Cardiac fibroblast (primary cell): ENCODE measurements at places on chromosomes 3 and 15.

- no peak for DNase-seq
Measured at GRCh38 chr15:77504306-77504705, 83.6 kb downstream of the HMG20A start.

DNA sequence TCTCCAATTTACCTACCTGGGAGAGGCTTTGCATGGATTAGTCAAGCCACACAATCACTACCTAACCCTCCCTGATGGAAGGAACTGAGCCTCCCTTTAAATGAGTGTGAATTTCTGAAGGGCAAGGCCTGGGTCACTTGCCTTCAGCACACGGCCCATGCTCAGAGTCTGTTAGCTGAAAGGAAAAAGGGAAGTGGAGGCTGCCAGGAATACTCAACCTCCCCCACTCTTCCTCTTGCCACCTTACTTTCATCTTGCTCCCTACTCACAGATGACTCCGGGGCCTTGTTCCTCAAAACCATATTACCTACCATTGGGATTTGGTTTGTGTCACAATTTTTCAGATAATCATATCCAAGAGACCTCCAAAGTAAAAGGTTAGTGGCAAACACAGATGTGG lies 220.0 kb downstream of the ABHD5 start:
- no peak for DNase-seq

DNA sequence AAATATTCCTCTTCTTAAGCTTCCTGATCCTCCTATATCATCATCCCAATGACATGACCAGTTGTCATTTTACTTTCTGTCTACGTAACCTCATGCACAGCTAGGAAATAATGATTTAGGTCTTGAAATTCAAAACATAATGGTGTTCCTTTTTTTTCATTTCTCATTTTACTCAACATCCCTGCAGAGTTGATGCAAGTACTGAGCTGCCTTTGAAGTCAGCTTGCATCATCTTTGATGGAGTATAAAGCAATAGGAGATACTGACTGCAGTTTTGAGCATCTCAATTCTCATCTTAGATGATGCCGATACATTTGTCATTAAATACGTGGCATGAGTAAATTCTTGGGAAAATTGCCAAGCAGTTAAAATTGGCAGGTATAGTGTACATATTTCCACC lies 346.1 kb downstream of the ZIC1 start:
- no peak for DNase-seq

- DNase-seq = no peak
Measured at GRCh38 chr3:121794264-121794983, 40.4 kb downstream of the IQCB1 start.

- DNase-seq = no peak
Measured at GRCh38 chr3:103337179-103337845, 902.5 kb downstream of the ZPLD1 start.

DNA sequence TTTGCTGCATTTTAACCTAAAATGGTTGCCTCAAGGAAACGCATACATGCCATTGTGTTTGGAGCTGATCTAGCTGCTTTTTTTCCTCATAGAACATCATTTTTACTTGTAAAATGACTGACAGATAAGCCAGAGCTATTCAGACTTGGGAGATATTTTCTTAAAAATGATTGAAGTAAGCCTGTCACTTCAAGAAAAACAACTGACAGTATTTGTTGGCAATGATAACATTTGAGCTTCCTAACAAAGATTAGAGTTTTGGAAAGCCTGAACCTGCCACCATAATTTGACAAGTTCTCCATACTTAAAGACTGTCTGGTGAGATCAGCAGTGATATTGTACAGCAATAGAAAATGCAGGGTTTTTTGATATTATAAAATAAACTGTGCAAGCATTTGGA lies 27.6 kb upstream of the MRPL3 start:
- no peak for DNase-seq

- no peak for DNase-seq
Measured at GRCh38 chr3:99599894-99600293, 38.5 kb upstream of the COL8A1 start.

DNA sequence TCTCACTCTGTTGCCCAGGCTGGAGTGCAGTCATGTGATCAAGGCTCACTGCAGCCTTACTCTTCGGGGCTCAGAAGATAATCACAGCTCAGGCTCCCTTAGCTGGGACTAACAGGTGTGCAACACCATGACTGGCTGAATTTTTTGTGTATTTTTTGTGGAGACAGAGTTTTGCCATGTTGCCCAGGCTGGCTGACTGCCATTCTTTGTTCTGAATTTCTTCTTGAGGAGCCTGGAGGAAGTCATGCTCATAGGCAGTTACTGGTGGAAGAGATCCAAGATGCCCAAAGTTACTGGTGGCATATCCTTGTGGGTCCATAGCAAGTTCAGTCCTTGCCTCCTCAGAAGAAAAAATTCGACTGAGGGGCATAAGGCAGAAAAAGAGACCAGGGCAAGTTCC lies 16.6 kb upstream of the UBP1 start:
- no peak for DNase-seq

DNA sequence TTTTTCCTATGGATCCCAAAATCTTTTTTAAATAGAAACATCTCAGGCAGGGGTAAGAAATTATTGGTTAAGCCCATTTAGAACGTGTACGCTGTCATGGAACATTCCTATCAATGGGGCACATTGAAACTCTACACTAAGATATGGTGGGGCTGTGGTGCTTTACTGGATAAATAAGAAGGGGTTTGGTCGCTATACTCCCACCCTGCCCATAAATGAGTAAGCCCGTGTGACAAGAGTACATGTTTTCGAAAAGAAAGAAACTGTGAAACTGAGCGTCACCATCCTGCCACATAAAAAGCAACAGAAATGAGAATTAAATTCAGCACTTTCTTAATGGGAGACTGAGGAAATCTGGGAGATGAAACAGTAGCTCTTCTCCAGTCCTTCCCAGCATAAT lies 929.7 kb upstream of the CFAP20DC start:
- DNase-seq = no peak

DNA sequence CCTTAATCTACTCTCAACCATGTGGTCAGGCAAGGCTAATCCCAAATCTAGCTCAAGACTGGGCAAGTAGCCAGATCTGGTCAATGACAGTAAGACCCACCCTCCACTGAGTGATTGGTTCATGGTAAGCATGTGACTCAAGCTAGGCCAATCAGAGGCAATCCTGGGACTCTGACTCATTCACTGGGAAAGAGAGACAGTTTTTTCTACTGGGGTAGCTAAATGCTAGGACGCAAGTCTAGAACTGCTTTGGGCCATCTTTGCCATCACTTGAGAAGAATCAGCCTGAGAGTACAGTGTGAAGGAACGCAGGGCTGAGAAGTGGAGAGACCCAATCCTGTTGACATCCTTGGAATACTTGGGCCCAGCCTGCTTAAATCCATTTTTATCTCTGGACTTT lies 9.4 kb upstream of the RAD18 start:
- peak; percentile 67 for DNase-seq

DNA sequence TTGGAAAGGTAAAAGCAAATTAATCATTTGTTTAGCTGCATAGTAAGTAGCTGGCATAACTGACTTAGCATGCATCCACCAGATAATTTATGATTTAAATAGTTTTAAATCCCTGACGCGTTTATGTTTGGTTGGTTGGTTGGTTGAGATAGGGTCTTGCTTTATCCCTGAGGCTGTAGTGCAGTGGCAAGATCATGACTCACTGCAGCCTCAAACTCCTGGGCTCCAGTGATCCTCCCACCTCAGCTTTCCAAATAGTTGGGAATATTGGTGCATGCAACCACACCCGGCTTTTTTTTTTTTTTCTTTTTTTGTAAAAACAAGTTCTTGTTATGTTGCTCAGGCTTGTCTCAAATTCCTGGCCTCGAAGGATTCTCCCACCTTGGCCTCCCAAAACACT lies 263.4 kb downstream of the MCTP2 start:
- no peak for DNase-seq

- DNase-seq = no peak
Measured at GRCh38 chr15:70439304-70439877, 324.0 kb downstream of the UACA start.

- DNase-seq = peak; percentile 81
Measured at GRCh38 chr3:53166781-53167291, 5.8 kb downstream of the PRKCD start.

GRCh38 chr15:90840954-90841353 lies 27.4 kb upstream of the FURIN start:
- peak; percentile 45 for DNase-seq

- no peak for DNase-seq
Measured at GRCh38 chr15:69532066-69532465, 79.4 kb downstream of the RPLP1 start.

DNA sequence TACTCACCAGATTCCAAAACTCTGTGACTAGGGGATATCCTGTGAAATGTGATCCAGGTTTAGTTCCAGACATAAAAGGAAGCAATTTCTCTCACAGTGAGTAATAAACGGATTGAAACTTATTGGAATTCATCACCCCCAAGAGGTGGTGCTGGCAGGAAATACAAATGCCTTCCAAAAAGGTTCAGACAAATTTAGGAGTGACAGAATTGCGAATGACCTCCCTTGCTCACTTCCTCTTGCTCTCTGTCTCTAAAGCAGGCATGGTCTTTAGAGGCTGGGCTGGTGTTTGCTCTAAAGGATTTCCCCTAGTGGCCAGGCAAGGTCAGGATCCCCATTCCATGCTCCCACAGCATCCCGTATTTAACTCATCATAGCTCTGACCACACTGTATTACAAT lies 449.4 kb upstream of the PPP2R3A start:
- no peak for DNase-seq

DNA sequence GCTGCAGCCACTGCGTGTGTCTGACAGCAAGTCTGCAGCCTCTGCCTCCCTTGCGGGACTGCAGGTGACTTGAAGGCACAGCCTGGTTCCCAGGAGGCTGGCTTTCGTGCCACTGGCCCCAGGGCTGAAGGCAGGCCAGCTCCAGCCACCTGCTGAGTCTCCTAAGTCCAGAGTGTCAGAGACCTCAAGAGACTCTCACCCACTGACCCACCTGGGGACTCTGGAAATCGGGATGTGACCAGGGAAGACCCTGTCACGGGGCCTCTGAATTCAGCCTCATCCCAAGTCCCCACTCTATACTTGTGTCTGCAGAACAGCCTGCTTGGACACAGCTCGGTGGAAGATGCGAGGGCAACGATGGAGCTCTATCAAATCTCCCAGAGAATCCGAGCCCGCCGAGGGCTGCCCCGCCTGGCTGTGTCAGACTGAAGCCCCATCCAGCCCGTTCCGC lies 16.3 kb downstream of the ISG20 start:
- DNase-seq = no peak

DNA sequence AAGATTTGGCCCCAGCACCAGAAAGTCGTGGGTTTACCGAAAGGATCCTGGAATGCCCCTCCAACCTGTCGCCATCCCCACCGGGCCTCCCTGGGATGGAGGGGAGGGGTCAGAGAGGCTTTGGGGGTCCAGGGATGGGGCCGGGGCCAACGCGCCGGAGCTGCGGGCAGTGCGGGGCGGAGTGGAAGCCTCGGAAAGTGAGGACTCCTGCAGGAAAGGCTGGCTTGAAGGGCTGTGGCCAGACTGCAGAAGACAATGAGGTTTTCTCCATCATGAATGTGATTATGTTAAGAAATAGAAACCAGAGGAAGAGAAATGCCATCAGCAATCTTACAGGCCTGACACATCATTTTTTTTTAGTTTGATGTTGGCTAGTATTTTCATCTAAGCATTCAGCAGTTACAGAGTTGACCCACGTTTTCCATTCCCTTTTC lies 738 bp downstream of the YEATS2 start:
- peak; percentile 53 for DNase-seq

- DNase-seq = no peak
Measured at GRCh38 chr3:8653800-8654408, 9.3 kb upstream of the SSUH2 start.

GRCh38 chr15:99712415-99712814 lies 20.8 kb downstream of the LYSMD4 start:
- no peak for DNase-seq

DNA sequence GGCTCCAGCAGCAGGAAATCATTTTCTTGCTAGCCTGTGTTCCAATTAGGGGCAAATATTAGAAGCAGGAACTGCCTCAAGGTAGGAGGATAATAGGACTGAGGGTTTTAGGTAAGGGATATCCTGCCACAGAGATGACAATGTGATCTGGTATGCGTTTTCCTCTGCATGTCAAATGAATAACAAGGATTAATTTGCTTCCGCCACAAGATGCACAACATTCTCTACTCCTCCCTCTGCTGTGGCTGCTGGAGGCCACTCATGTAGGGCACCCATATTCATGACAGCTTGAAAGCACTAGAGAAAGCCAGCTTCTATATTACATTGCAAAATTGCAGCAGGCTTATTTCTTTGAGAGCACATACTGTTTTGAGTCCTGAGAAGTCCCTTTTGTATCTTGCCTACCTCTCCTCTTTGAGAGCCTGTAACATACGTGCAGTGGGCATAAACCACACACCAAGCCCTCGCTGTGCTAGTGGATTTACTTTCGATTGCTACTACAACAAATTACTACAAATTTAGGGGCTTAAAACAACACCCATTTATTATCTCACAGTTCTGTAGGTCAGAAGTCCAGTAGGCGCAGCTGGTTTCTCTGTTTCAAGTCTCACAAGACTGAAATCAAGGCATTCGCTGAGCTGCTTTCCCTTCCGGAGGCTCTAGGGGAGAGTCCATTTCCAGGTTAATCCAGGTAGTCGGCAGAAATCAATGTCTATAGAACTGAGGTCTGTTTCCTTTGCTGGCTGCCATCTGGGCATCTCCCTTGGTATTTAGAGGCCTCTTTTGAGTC lies 5.9 kb upstream of the CD47 start:
- DNase-seq = no peak

GRCh38 chr3:126424039-126424717 lies 29.5 kb downstream of the CFAP100 start:
- DNase-seq = no peak

DNA sequence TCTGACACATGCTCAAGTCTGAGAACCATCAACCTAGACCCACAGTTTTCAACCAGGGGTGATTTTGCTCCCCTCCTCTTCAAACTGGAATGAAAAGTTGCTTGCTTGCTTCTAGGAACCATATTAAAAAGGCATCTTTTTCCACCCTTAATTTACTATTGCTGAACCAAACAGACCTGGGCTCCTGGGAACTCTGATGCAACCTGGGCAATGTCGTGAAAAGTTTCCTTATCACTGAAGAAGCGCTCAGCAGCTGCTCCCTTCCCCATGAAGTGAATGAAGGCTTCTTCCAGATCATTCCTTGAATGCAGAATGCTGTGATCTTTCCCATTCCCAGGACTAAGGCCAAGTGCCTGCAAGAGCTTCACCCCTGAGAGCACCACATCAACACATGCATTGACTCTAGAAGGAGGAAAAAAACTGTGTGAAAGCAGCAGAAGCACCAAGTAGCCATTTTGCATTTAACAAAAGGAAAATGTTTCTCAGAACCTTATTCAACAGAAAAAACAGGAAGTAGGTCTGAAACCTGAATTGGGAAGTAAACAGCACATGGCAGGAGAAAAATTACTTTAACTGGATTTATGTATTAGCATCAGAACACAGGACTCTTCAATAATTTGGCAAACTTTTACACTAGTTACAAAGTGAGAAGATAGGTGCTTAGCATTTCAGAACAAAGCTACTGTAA lies 8.7 kb downstream of the ADPGK start:
- DNase-seq = no peak

GRCh38 chr15:49383266-49383665 lies 39.8 kb upstream of the FGF7 start:
- DNase-seq = peak; percentile 63

GRCh38 chr3:126654571-126655383 lies at the start of gene TXNRD3:
TXNRD3 (minus strand) TSS chr3:126655124.
- peak; percentile 73 for DNase-seq
